AG10803 (cell line): ENCODE measurements at places on chromosomes 7 and 10.

GRCh38 chr7:27554826-27555225 is 107.9 kb downstream of the HIBADH start:
- no peak for DNase-seq

DNA sequence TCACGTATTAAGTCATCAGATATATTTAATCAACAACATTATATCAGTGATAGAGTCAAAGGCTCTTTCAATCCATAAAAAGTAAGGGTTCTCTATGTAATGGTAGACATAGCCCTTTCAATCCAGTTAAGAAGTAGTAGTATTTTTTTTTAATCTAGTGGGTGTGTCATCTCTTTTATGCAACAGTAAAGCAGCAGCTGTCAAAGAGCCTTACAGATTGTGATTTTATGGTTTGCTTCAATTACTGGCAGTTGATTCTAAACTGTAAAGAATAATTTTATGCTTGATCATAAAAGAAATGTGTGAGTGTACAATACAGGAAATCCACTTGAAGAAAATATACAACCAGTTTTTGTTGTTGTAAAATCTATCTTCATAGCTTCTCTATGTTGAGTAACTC is 902.6 kb upstream of the MBL2 start:
- DNase-seq: no peak

DNA sequence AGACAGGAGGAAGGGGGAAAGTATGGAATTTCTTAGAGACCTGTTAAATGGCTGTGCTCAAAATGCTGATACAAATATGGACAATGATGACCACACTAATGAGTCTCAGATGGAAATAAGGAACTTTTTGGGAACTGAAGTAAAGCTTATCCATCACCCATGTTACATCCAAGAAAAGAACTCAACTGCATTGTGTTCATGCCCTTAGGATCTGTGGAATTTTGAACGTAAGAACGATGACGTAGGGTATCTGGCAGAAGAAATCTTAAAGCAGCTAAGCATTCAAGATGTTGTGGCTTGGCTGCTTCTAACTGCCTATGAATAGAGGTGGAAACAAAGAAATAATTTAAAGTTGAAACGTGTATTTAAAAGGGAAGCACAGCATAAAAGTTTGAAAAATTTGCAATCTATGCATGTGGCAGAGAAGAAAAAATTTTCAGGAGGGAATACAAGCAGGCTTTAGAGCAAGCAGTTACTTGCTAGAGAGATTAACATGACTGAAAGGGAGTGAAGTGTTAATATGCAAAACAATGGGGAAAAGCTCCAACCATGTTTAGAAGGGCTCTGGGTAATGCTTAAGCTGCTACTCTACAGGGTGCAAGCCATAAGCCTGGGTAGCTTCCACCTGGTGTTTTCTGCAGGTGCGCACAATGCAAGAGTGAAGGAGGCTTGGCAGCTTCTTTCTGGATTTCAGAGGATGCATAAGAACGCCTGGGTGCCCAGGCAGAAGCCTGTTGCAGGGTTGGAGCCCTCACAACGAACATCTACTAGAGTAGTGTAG is 499.7 kb upstream of the SEMA3D start:
- peak; percentile 16 for DNase-seq

GRCh38 chr10:35739998-35740397 is 97.9 kb upstream of the FZD8 start:
- peak; percentile 38 for DNase-seq

DNA sequence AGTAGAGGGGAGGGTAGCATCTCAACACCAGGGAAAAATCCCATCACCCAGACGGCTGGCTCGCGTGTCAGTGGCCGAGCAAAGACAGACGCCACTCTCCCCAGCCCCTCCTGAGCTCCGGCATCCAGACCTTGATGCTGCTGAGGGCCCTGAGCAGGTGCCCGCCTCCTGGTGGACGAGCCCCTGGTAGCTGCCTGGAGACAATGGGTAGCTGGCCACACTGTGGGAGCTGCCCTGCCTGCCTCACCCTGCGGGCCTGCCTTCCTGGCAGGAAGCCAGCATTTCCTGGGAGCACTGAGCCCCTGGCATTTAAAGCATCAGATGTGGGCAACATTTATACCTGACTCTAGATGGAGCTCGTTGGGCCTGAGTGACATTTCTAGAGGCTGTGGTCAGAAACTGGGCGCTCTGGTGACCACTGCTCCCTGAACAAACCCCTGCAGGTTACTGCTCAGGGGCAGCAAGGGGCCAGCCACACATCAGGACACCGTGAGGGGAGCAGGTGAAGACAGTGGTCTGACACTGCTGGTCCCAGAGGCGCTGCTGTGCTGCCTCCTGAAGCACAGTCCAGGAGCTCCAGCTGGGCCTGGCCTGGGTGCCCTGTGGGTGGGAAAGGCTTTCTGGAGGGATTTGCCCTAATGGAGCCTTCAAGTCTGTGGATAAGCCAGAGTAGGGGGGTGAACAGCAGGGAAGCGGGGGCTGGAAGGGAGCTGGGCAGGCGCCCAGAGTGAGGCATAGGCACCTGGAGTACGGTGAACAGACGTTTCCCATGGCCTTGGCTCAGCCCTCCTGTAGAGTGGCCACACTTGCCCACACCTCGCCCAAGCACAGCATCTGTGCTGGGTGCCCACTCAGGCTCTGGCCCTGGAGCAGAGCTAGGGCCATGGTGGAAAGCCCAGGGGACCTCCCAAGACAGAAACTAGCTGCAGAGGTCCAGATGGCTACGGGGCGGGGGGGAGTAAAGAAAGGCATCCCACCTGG is 138.7 kb downstream of the MAPK8 start:
- DNase-seq: no peak

DNA sequence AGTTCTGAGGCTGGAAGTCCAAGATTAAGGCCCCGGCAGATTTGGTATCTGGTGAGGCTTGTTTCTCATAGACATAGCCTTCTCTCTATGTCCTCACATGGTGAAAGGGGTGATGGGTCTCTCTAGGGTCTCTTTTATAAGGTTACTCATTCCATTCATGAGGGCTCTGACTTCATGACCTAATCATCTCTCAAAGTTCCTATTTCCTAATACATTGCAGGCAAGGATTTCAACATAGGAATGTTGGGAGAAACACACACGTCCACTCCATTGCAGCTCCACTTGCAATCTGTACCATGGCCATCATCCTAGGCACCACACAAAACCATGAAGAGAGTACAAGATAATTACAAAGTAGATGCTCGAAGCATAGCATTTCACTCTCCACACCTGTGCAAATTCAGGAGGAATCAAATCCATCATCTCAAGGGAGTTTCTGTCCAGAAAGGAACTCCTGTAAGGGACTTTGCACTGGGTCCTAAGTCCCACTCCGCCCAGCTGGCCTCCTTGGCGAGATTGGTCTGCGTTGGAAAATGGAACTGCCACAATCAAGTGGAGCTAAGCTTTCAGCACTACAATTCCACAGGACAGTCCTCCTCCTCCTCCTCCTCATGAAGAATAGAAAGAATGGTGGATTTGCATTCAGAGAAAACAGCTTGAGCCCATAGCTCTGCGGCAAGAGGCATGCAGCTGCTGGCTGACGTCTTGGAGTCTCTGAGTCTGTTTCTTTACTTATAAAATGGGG is 8.8 kb downstream of the DDC start:
- DNase-seq: peak; percentile 22

DNA sequence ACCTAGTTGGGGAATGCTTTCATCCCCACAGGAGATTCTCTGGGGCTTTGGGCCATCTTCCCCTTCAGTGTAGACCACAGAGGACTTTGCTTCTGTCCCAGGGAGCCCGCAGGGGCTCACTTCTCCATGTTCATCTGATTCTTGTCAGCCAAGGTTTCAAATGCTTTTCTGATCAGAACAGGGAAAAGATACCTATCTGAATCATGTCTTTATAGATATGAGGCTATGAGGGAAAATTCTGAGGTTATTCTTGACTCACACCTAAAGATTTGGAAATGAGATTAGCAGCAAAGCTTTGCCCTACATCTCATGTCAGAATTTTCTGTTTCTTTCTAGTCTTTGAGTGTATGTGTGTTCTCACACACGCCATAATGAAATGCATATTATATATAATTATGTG is 53.3 kb downstream of the FIGNL1 start:
- DNase-seq: no peak

GRCh38 chr7:99380032-99380822 is 5.7 kb downstream of the ARPC1B start:
- peak; percentile 37 for DNase-seq

DNA sequence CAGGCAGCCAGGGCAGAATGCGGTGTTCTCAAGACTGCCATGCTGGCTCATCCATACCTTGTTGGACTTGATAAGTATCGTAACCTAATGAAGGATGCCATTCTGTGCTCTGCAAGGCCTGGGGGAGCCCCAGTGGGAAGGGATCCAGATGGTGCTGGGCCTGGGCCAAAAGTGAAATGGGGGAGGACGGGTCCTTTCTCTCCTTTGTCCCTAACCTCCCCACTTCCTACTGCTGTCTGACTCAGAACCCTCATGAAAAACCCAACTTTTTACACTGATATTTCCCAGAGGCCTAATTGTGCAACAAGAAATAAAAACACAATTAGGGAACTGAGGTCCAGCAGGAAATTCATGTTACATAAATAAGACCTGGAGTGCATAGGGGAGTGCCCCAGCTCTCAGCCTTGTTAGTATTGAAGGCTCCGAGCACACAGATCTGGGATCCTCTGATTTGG is 193.7 kb upstream of the SVIL start:
- DNase-seq: no peak

DNA sequence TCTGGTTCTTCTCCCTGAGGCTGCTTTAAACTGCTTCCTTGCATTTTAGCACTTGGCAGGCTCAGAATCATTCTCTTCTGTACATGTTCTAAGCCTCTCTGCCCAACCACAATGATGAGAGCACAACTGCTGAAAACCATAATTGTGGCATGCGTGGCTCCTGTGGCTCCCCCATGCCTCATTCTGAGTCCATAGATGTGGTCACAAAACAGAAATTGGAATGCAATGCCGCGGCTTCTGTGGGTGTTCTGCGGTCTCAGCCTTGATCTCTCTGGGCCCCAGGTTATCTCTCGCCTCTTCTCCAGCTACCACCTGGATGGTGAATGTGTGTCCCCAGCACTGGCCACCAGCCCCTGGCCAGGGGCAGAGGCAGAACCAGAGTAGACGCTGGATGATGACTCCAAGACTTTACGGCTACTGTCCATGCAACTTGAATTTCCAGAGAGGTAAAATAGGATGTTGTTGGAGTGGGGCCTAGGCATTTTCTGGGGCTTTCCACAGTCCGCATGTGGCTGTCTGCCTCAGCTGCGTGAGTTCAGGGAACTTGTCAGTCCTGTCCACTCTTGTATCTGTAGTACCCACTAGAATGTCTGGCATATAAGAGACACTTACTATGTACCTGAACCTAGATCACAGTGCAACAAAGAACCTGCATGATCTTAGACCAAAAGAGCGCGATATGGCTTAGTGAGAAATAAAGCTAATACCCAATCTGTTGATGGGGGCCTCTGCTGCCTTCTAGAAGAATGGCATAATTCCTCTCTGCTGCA is 52.4 kb upstream of the ADRB1 start:
- DNase-seq: no peak

- DNase-seq: peak; percentile 3
Observed at GRCh38 chr7:63900394-63901203, 98.0 kb upstream of the ZNF722 start.

DNA sequence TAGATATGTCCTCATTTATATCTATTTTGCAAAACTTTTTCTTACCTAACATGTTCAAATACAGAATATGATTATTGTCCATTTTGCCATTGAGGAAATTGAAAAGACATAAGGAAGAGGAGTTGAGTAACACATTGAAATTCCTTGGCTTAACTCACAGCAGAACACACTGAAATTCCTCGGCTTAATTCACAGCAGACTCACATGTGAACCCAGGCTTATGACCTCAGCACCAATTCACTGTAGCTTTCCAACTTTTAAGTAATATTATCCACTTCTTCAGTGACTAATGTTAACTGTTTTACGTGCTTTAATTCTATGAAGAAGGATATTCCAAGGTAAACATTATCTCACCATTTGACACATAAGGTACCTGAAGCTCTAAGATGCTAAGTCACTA is 597.5 kb upstream of the PFKP start:
- no peak for DNase-seq

DNA sequence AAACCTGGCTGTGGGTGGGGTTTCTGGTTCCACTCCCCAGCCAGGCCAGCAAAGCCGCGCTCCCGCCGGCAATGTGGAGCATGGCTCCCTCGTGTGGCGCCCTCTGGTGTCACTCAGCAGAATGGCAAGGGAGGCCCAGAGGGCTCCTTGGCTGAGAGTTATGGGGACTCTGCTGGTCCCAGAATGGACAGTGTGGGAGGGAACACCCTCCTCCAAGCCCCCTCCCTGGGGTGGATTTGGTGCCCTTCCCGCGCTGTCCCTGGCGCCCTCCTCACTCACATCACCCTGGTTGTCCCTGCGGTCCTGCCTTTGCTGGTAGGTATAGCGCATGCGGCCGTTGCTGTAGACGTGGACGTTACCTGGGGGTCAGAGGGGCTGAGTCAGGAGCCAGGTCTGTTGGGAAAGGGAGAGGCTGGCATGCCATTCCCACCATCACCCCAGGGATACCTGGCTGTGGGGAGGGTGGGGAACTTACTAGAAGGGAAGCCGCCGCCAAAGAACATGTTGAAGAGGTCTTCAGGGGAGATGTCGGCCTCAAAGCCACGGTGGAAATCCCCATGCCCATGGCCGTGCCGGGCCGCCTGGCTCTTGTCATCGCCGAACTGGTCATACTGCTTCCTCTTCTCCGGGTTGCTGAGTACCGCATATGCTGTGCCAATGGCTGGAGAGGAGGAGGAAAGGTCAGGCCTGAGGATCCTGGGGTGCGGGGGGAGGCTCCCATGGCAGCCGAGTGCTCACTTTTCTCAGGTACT is 14.0 kb downstream of the DNAJB12 start:
- no peak for DNase-seq

GRCh38 chr7:2819161-2819953 is 24.8 kb downstream of the GNA12 start:
- no peak for DNase-seq

DNA sequence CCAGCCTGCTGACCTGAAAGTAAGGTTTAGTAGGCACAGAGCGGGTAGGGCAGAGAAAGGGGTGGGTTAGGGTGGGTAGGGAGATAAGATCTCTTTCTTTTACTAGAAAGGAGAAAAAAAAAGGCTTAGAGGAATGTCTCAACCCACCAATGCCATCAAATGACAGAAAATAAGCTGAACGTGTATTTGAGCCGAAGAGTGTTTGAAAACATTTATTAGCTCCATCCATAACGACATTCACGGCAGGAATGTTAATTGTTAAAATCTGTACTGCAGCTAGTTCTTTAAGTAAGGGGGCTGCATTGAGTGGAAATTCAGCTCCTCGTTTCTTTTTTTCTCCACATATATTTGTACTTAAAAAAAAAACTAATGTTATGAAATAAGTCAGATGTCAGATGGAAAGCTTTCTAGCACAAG is 63.7 kb upstream of the ARID5B start:
- no peak for DNase-seq

GRCh38 chr10:5609952-5610616 is 56.3 kb downstream of the ASB13 start:
- no peak for DNase-seq

DNA sequence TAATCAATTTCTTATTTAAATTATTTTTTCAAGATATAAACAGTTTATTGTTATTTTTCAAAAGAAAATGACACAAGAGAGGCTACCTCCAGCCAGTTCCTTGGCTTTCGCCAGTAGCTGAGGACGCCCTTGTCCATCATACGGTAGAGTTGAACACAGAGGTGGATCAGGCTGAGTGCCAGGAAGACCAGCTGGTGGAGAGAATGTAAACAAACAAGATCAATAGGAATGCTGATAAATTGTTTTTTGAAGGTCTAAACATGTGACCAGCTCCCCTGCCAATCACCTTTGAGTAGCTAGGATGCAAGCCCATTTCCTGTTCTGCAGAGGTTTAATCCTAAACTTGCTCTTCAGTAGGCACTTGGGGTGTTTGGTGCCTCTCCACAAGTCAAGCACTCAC is 138.9 kb downstream of the PKD1L1 start:
- DNase-seq: no peak

- DNase-seq: peak; percentile 46
Observed at GRCh38 chr7:54995610-54996363, 23.0 kb upstream of the EGFR start.
